ENCODE measurements at places on chromosomes 13 and 19. TPM values are rescaled to one million over a fixed set of nuclear protein-coding genes. Genes with fewer than 3 reads are reported as not detected.

FBXL3 gene
- 80.1 TPM for total RNA-seq

ZNF773 gene
- total RNA-seq = 18.2 TPM

CEACAM3 gene
- not detected for total RNA-seq

ECSIT gene
- 27.0 TPM for total RNA-seq

ADGRE3 gene
- not detected for total RNA-seq

FOSB gene
- total RNA-seq = 2.5 TPM

ZNF136 gene
- total RNA-seq = 23.9 TPM

KIR2DL3 gene
- not detected for total RNA-seq

STOML3 gene
- total RNA-seq = 0.36 TPM

CPB2 gene
- not detected for total RNA-seq

KLK13 gene
- not detected for total RNA-seq

DNA sequence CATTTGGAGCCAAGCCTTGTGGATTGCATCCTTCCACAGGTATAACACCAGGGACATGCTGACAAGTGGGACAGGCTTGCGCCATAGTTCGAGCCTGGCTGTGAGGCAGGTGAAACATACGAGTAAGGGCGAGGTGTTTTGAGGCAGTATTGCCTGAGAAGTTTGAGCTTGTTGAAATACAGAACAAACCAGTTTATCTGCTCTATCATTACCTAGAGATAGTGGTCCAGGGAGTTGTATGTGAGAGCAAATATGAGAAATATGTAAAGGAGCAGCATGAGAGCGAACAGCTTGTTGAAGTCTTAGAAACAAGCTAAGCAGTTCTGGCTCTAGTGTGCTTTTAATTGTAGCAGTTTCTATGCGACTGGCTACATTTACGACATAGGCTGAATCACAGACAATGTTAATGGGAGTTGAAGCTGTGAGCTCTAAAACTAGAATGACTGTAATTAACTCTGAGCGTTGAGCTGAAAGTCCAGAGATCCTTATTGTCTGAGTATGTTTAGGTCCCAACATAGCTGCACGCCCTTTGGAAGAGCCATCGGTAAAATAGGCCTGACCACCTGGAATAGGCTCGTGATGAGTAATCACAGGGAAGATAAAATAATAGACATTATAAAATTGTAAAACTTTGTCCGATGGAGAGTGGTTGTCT lies 8.2 kb downstream of the ZNF439 start:
- no peak for DNase-seq

- DNase-seq = no peak
Measured at GRCh38 chr19:15538774-15539173, 30.4 kb downstream of the CYP4F22 start.

DNA sequence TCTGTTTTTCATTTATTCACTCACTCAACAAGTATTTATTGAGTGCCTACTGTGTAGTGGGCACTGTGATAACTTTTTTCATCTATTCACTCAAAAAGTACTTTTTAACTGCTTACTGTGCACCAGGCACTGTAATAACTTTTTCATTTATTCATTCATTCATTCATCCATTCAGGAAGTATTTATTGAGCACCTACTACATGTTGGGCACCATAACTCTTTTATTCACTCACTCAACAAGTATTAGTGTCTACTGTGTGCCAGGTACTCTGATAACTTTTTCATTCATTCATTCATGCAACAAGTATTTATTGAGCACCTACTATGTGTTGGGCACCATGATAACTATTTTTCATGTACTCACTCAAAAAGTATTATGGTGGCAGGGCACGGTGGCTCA lies 6.9 kb downstream of the CIB3 start:
- DNase-seq = no peak

DNA sequence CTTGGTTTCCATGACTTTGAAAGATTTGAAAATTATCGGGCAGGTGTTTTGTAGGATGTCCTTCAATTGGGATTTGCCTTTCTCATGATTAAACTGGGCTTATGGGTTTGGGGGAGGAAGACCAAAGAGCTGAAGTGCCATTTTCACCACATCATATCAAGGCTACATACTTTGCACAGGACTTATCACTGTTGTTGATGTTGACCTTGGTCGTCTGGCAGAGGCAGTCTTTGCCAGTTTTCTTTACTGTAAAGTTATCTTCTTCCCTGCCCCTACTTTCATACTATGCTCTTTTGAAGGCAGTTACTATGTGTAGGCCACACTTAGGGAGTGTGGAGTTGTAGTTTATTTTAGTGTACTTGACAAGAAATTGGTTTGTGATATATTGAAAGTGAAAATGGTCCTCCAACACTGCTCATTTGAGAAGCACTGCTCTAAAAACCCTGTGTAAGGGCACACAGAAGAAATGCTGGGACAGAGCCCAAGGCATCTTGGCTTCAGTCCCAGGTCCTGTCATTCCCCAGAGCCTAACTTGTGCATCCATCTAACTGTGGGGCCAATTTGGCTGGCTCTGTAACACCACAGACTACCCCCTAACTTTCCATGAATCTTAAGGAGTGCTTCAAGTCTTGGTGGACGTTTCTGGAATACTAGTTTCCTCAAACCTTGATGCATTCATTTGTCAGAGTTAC lies 384.9 kb downstream of the KCNRG start:
- peak; percentile 64 for DNase-seq

DNA sequence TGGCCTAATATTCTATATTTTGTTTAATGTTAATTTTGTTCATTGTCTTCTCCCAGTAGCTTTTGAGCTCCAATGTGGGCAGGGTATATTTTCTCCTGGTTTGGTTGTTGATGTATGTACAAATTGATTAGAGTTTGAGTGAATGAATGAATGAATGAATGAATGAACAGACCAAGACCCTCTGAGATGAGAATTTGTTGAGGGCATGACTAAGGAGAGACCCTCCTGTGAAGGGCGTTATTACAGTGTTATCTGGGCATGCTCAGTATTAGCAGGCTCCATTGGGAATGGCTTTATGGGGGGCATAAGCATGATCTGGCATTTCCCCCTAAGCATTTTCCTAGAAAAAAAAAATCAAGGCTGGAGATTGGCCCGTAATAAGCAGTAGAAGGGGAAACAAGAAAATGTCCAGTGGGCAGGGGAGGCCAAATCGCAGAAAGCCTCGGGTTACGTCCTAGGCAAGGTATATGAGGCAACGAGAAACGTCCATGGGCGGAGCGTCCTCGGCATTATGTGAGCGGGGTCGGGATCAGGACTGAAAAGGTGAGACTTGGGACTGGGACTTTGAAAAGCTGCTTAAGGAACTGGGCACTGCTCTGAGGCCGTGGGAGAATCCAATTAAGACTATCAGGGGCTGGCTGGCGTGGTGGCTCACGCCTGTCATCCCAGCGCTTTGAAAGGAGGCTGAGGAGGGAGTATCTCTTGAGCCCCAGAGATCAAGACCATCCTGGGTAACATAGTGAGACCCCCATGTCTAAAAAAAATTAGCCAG lies 904 bp upstream of the ARHGAP33 start:
- no peak for DNase-seq

DNA sequence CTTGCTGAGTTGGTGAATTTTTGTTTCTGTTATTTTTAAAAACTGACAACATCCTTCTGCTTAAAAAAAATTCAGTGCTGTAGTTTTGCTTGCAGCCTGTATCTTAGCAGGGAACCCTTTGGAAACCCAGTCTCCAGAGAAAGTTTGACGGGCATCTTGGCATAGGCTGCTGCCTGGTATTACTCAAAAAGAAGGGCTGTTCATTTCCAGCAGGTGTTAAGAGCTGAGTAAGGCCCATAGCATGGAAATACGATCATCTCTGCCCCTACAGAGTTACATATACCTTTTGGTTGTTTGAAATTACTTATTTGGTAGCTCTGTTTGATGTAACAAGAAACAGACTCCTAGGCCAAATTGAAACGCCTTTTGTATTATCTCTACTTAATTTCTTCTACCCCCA lies 41.5 kb downstream of the URI1 start:
- no peak for DNase-seq

GRCh38 chr19:18878858-18879578 lies 16.9 kb downstream of the CERS1 start:
- no peak for DNase-seq

DNA sequence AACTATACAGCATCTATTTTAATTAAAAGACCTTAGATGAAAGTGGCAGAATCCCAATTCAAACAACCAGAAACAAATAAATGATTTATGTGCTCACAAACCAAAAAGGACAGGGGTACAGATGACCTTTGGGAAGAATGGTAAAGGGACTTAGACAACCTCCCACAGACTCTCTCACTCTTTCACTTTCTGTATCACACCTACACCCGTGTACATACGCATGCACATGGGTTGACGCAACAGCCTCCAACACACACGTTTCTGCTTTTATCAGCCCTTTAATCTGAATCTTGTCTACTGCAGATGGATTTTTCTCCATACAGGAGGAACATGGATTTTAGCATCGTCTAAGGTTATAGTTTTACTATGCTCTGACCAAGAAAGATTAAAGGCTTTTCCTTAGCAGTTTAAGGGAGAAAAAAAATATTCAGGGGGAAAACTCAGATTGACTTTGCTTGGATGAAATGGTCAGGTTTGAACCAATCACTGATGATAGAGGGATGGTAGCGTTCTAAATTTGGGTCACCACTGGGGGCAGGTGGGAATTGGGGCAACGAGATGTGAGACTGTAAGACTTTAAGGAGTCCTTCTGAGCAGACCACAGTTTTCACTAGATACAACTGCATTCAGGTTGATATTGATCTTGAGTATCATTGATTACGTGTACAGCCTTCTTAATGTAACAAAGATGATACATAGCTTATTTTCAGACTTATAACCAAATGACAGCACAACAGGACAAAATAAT lies 166.1 kb downstream of the ITGBL1 start:
- no peak for DNase-seq

DNA sequence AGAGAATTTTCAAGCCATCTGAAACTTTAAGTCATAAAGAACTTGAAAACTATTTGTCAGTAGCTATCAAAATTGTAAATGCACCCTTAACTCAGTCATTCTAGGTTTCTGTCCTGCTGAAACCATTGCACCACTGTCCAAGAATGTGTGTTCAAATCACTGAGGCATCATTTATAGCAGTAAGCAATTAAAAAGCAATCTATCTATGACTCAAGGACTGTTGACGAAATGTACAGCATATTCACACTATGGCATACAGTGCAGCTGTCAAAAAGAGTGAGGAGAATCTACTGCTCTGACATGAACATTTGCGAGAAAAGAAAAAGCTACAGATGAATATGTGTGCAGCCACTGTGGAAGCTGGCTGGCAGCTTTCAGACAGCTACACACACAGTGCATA lies 71.2 kb downstream of the ING1 start:
- DNase-seq = no peak

- no peak for DNase-seq
Measured at GRCh38 chr13:47190696-47191305, 293.9 kb upstream of the HTR2A start.

- DNase-seq = no peak
Measured at GRCh38 chr19:29449371-29449770, 76.4 kb upstream of the VSTM2B start.

GRCh38 chr19:9945319-9945966 lies 9.1 kb upstream of the OLFM2 start:
- DNase-seq = peak; percentile 27

GRCh38 chr19:29622166-29623070 lies 16.3 kb downstream of the POP4 start:
- DNase-seq = no peak

DNA sequence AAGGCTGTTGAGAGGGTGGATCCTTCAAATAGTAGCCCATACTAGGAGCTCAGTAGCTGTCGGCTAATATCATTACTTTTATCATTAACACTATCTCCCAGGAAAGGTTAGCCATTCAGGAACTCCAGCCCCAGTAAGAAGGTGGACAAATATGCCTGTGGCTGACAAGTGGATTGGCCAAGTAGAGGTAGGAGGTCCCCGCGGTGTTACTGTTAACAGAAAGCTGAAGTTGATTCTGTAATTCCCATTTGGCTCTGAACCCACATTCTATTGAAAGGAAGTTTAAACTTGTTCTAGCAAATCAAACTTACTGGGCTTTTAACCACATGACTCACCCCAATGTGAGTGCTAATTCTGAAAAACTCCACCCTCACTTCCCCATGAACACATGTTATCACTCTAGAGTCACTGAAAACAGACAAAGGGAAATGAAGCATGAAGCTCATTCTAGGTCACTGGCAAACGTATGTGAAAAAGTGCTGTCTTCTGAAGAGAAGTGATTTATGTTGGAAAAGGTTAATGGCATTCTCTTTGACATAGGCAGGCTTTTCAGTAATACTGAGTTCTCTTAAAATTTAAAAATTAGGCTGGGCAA lies 273.5 kb downstream of the FGF14 start:
- DNase-seq = no peak

DNA sequence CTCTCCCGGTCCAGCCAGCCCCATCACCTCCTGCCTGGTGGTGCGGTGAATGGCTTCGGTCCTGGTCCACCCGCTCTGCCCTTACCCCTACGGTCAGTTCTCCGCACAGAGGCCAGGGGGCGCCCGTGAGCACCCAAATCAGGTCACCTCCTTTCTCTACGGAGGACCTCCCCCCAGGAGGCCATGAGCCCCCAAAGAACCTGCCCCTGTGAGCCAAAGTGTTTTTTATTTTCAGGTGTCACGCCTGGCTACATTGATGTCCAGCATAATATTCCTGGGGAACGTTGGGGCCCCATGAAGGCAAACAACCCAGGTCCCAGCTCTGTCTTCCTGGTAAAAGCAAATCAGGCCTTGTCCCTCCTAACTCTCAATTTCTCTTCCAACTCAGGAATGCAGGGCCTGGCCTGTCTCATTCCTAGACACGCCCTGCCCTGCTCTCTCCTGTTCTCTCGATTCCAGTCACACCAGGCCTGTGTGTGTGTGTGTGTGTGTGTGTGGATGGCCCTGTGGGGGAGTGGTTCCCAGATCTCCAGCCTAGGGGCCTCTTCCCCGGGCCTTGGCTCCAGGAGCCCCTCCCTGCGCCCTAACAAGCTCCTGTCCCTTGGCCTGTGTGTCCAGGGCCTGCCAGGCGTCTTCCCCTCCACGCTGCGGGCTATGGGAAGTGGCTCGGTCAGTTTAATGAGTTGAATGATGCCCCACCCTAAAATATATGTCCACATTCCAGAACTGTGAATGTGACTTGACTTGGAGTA lies 9.7 kb upstream of the GIPC1 start:
- no peak for DNase-seq

DNA sequence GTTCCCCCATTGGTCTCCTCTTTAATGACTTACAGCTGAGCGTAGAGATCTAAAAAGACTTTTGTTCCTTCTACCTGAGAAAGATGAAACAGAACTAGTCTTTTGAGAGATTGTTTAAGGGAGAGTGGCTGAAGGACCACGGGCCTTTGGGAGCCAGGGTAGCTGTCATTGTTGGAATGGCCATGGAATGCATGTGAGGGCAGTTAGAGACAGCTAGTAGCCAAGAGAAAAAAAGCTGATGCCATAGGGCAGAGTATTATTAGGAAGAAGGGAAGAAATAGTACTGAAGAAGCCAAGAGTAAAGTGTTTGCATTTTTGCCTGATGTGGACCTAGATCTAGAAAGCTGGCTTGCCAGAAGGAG lies 5.6 kb downstream of the ZNF507 start:
- no peak for DNase-seq

GRCh38 chr13:95650696-95651095 lies 6.2 kb upstream of the DZIP1 start:
- no peak for DNase-seq

- peak; percentile 79 for DNase-seq
Measured at GRCh38 chr19:18785179-18786124, 5.7 kb downstream of the COMP start.

Data from cerebellum (tissue), 4 donors.